CD4-positive, alpha-beta T cell (primary cell): ENCODE measurements at places on chromosomes 5 and 9.

- DNase-seq, result peak; percentile 48
These were observed 1.5 kb upstream of the GPRIN1 start for GRCh38 chr5:176611435-176611834.

DNA sequence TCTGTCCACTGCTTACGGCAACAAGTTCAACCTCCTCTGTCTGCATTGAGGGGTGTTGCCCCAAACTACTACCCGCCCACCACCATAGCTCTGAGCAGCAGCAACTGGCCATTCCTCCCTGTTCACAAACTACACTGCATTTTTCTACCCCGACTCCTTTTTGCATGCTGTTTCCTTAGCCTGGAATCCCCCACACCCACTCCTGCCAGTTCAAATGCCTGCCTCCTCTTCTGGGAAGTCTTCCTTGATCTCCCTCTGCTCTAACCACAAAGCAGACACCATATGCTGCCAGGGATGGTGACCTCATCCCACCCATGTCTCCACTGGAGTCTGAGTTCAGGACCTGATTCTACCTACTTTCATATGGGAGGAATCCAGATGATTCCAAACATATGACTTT is 13.3 kb downstream of the ALDH1B1 start:
- DNase-seq, result no peak

GRCh38 chr5:39426051-39426745 is 1.4 kb upstream of the DAB2 start:
- DNase-seq, result no peak

DNA sequence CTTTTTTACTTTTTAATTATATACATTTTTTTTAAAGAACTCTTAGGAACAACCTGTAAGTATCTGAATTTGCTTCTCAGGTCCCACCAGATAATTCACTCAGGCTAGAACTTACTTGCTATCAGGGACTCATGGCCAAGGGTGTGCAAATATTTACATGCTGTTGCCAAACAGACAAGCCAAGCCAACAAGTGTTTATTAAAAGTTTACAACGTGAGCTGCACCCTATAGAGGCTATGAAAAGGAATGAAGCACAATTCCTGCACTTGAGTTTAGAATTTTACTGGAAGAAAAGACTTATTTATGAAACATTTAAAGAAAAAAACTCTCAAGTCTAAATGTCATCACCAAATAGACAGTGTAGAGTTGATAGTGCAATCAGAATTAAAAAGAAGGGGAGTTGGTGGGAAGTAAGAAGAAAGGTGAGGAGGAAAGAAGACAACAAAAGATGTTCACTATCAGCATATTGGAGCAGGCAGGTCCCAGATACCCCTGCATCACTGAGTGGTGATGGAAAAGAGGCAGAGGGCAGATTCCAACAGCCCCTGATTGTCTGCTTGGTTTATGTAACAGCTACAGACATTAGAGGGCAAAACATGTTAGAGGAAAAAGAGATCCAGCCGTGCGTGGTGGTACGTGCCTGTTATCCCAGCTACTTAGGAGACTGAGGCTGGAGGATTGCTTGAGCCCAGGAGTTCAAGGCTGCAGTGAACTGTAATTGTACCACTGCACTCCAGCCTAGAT is 32.8 kb downstream of the SH3RF2 start:
- DNase-seq, result no peak

- DNase-seq, result no peak
These were observed 30.2 kb downstream of the GOLGA2 start for GRCh38 chr9:128245421-128246151.

- no peak for DNase-seq
These were observed 19.0 kb downstream of the ATOX1 start for GRCh38 chr5:151739395-151739794.

GRCh38 chr5:131786900-131787692 is 9.7 kb downstream of the FNIP1 start:
- no peak for DNase-seq

DNA sequence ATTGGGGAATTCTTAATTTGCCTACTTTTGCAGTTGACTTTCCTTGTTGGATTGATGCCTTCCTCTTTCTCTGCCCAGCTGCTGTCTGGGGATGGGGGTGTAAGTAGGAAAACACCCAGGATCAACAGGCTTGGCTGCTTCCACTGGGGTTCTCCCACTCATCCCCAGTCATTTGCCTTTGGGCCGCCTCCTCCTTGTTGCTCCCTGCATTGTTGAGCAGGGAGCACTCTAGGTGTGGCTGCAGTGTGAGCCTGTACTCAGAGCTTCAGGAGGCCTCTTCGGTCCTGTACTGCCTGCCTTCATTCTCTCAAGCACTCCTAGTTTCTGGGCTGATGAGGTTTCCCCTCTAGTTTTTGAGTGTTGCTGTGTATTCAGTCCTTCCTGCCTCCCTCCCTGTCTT is 12.1 kb downstream of the RHOBTB3 start:
- DNase-seq, result no peak
